D721Med (cell line): ENCODE measurements at places on chromosomes 12 and 14.

- DNase-seq: no peak
Measured at GRCh38 chr14:76716285-76716684, 45.0 kb upstream of the VASH1 start.

- no peak for DNase-seq
Measured at GRCh38 chr14:53180272-53181221, 27.4 kb upstream of the DDHD1 start.

DNA sequence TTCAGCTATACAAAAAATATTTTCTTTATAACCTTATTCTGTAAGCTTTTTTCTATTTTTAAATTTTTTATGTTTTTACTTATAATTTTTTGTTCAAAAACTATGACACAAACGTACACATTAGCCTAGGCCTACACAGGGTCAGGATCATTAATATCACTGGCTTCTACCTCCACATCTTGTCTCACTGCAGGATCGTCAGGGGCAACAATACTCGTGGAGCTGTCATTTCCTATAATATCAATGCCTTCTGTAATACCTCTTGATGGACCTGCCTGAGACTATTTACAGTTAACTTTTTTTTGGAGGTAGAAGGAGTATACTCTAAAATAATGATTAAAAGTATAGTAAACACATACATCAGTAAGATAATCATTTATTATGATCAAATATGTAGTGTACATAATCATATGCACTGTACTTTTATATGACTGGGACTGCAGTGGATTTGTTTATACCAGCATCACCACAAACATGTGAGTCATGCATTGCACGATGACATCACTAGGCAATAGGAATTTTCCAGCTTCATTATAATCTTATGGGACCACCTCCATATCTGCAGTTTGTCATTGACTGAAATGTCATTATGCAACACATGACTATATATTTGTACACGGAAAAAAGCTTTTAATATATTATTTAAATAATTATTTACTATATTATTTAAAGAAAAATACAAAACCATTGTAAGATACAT lies 18.5 kb upstream of the PMCH start:
- DNase-seq: no peak

DNA sequence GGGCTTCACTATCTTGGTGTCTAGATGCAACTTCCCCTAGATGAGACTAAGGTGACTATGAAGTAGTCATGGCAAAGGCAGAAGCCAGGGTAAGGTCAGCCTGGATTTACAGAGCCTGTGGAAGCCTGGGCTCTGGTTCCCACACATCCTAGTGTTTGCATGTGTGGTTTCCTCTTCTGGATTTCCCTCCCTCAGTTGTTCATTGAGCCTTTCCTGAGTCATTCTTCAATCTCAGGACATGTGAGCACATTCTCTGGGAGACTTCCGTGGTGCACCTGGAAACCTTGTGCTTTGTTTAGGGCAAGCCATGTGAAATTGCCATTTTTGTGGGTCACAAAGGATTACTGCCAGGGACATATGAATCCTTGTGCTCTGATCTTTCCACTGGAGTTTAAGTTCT lies 236.6 kb downstream of the C12orf75 start:
- DNase-seq: no peak

DNA sequence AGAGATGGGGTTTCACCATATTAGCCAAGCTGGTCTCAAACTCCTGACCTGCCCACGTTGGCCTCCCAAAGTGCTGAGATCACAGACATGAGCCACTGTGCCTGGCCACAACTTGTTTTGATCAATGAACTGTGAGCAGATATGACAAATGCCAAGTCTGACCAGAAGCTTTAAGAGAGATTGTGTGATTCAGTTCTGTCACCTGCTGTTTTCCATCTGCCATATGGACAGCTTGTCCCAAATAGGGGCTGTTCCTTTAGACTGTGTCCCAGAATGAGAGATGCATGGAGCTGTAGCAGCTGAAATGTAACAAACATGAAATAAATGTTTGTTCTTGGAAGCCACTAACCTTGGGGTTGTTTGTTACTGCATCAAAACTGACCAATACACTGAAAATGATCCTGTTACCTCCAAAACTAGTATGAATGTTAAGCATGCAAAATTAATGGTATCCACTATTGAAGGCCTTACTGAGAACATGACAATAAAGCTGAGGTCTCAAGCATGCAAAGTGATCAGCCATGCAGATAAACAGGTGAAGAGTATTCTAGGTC lies 65.9 kb upstream of the MED13L start:
- no peak for DNase-seq

- no peak for DNase-seq
Measured at GRCh38 chr12:104668274-104668718, 211.5 kb downstream of the CHST11 start.

DNA sequence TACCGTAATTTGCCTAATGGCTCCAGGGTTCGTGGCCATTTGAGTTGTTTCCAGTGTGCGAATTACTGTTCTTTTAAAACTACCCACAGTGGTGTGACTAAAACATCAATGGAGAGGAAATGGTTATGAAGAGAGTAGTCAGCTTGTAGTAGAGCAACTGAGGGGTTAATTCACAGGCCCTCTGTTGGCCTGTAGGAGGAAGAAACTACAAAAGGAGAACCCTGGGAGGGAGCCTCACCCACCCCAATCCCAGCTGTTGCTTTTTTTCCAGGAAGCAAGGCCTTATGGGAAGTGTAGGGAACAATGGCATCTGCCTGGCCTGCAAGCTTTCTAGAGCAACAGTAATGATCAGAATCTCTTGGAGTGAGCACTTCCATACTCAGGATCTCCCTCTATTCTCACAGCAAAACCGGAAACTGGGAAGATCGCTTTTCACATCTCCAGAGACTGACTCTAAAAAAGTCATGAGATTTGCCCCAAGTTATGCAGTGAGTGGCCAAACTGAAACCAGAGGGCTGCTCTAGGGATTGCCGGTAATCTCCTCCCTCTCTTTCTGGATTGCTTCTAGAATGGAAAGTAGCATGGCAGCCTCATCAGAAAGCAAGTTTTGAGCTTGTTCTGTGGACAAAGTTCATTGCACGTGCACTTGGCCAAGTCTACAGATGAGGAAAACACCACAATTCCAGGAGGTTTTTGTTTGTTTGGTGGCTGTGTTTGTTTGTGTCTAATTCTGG lies 125.3 kb upstream of the PWP1 start:
- DNase-seq: no peak

DNA sequence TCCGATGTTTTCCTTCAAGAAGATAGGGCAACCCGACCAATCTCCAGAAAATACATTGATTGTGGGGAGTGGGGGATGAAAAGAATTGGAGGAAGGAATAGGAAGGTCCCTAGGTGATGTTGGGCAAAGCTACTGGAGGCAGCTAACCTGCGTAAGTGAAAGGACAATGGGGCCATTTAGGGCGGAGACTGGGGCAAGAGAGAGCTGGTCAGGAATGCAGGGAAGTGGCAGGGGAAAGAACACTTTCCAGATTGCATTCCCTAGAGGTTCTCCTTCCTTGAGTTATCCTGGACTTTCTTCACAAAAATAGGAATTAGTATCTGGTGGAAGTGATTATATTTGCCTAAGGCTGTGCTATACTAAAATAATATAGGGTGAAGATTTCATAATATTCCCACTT lies 151.8 kb upstream of the HMGA2 start:
- DNase-seq: no peak

GRCh38 chr12:11040162-11040561 lies 9.0 kb upstream of the TAS2R31 start:
- DNase-seq: no peak

- DNase-seq: no peak
Measured at GRCh38 chr14:22699801-22700564, 55.8 kb upstream of the OR6J1 start.

- no peak for DNase-seq
Measured at GRCh38 chr12:84913129-84913515, 523 bp upstream of the SLC6A15 start.

- DNase-seq: no peak
Measured at GRCh38 chr12:76340680-76341435, 7.4 kb downstream of the BBS10 start.

DNA sequence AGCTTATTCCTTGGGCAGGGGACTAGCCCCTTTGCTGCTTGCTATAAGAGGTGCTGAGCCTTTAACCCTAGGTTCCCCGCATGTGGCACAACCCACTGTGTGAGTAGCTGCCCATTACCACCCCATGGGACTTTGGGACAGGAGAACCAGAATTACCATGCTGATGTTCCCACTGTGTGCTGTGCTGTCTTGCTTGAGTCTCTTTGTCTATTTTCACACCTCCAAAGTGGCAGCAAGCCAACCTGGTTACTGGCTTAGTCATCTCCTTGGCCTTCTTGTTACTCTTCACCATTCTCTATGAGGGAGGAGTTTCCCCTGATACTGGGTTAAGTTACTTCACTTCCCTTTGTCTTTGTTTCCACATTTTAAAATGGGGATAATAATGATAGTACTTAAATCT lies 73.4 kb upstream of the ETV6 start:
- no peak for DNase-seq

GRCh38 chr12:69254046-69254445 lies 14.7 kb downstream of the CPSF6 start:
- no peak for DNase-seq

- no peak for DNase-seq
Measured at GRCh38 chr14:90301122-90301521, 30.6 kb downstream of the NRDE2 start.

DNA sequence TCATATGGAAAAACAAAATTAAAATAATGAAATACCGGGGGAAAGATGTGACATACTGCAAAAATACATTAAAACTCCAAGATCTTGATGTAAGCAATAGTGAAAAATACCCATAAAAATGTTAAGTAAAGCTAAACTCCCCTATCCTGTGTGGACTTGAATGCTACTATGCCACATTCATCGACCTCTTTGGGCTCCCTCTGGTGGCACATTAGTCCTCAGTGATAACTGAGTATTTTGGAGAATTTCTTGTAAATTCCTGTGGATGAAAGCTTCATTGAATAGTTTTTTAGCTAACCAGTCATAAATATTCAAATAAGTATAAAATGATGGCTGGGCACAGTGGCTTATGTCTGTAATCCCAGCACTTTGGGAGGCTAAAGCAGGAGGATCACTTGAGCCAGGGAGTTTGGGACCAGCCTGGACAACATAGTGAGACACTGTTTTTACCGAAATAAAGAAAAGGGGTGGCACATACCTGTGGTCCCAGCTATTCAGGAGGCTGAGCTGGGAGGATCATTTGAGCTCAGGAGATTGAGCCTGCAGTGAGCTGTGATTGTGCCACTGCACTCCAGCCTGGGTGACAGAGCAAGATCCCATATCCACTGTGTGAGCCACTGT lies 42.4 kb upstream of the SGPP1 start:
- no peak for DNase-seq

DNA sequence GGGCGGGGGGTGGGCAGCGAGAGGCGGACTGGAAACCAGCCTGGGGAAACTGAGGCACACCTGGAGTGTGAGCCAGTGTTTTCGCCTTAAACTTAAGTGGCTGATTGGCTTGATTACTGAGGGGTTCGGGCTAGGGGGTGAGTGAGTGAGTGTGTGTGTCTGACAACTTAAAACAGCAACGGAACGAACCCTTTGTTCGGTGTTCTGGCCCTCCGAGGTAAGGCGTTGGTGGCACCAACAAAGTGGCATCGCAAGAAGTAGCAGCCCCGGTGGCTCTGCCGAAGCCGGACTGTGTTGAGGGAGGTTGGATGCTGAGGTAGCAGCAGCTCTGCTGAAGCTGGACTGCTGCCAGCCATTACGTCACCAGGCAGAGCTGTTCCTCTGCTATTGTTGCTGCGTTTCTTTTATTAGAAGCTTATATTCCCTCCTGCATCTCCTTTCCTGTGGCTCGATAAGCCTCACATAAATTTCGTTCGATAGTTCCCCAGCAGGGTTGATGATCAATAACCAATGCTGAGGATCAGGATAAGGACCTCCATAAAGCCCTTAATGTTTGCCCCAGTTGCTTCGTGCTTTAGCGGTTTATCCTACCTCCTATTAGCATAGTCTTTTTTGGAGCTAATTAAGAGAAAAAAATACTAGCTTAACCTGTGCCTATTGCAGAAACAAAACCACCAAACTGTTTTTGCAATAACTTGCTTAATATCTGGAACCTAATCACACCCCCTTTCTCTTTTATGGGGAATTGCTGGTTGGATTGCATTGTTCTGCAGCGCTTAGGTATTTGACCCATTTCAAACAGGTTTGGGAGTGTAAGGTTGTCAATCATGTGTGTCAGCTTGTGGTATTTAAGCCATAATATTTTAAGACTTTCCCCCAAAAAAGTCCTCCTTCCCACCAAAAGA lies 1.3 kb downstream of the GPR137C start:
- DNase-seq: no peak

DNA sequence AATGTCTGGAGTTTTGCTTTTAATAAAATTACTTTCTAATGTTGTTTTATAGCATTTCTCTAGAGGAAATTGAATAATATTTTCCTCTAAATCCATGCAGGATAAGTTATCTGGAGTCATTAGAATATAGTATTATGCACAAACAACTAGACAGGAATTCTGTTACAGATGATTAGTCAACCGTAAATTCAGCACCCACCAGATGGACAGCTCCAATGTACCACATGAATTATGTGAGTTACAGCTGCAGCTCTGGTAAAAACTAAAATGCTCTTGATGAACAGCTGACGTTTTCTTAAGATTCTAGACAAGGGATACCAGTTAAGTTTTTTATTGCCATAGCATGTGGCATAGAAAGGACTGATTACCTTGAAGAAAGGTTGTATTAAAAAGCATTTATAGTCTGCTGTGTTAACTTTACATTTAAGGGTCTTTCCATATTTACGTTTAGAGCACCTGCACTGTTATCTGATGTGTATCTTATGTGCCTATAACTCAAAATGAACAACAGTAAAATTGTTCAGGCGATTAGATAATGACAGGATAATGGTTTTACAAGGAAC lies 321.4 kb upstream of the LRFN5 start:
- no peak for DNase-seq

GRCh38 chr12:61530456-61530855 lies 729.7 kb upstream of the USP15 start:
- no peak for DNase-seq

DNA sequence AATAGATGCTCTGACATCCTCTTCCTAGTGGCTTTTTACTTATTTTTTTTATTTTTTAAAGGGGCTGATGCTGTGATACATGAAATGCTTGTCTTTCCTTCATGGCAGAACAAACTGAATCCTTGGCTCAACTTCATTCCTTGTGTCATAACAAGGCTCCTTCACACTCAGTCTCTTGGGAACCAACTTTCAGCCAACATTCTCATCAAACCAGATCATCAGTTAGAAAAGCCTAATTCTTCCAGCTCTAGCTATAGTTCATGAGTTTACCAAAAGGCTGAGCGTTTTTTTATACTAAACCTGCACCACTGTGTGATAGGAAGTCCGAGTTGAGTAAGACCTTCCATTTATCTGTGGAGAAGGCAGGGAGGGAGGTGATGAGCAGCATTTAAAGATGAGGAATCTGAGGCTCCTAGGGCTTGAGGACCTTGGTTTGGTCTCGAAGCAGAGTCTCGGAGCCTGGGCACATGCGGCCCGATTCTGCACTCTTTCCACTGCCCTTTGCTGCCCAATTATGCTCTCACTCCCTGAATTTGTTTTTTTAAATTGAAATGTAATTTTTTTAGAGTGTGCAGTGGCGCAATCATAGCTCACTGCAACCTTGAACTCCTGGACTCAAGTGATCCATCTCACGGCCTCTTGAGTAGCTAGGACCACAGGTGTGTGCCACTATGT lies 8.2 kb downstream of the GPRC5D start:
- DNase-seq: no peak

GRCh38 chr14:95514131-95515079 lies 2.0 kb downstream of the SYNE3 start:
- DNase-seq: no peak

GRCh38 chr14:52235866-52236510 lies 31.5 kb upstream of the PTGDR start:
- DNase-seq: peak; percentile 20

GRCh38 chr12:129848876-129849275 lies 54.9 kb downstream of the TMEM132D start:
- no peak for DNase-seq

- no peak for DNase-seq
Measured at GRCh38 chr12:43004908-43005307, 415.4 kb upstream of the PRICKLE1 start.
